IPS-NIHi11 (cell line): ENCODE measurements at places on chromosomes 7 and 10.

DNA sequence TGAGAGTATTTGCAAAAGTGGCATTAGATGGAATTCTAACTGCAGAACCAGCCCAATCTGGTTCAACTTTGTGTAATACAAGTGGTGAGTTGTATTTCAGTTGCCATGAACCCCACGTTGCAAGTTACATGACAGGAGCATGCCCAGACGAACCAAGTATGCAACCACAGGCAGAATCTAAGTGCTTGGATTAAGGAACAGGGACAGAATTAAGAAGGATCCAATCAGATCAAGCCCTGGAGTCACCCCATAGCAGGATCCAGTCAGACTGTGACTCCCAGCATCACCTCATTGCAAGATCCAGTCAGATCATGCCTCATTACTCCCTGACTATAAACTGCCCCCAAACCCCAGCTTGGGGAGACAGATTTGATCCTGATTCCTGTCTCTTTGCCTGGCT, 388.7 kb upstream of the NRP1 start:
- no peak for DNase-seq

- DNase-seq, result no peak
Measured at GRCh38 chr10:78581133-78581694, 487.6 kb upstream of the ZMIZ1 start.

GRCh38 chr10:131009791-131010190, 301.7 kb downstream of the TCERG1L start:
- no peak for DNase-seq

- DNase-seq, result no peak
Measured at GRCh38 chr10:48518986-48519385, 85.9 kb downstream of the ARHGAP22 start.

DNA sequence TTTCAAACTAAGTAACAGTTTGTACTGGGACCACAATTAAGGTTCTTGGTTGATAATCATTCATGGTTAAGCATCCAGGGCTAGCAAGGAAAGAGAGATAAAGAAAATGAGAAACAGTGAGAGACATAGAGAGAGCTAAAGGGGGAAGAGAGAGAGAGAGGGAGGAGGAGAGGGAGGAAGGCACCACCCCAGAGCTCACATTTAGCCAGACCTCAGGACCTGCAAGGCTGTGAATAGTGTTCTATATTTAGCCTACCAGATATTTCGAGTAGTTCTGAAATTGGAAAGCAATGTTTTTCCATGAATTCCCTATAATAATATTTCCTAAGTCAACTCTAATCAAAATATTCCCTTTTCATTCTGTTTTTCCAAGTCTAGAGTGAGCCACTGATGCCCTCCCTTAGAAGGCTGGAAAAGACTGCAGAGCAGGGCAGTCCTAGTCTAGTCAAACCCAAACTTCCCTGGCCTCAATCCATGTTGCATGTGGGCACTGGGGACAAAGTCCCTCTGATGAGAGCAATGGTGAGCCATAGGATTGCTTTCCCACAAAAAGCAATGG, 119.4 kb upstream of the INHBA start:
- no peak for DNase-seq

GRCh38 chr7:142984297-142984696, 22.1 kb upstream of the KEL start:
- DNase-seq, result no peak

DNA sequence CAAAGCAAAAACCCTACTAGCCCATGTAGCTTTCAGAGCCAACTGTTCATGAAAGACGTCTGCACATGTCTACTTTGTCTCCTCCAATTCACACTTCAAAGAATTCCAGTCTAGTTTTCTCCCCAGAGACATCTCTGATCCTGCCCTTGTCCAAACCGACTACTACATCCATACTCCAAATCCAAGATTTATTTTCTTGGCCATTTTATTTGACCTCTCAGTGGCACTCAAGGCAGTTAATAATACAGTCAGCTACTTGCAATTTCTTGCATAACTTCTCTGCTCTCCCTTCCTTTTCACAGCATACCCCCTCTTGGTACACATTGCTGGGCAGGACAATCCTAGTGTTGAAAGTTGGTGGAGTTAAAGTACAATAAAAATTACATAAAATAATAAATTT, 170.9 kb upstream of the INHBA start:
- no peak for DNase-seq

DNA sequence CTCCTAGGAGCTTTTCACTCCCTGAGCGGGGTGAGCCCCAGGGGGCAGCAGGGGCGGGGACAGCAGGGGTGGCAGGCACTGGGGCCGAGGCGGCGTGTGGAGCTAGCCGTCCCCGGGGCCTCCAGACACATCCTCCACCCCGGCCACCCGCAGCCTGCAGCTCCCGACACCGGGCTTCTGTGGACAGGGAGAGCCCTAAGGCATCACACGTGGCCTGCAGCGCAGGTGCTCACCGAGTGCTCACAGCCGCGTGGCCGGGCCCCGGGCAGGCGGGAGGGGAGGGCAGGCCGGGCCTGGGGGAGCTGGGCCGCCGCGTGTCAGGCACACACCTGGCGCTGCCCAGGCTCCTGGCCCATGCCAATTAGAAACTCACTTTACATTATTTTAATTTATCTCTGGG, 51.4 kb downstream of the MICALL2 start:
- no peak for DNase-seq

DNA sequence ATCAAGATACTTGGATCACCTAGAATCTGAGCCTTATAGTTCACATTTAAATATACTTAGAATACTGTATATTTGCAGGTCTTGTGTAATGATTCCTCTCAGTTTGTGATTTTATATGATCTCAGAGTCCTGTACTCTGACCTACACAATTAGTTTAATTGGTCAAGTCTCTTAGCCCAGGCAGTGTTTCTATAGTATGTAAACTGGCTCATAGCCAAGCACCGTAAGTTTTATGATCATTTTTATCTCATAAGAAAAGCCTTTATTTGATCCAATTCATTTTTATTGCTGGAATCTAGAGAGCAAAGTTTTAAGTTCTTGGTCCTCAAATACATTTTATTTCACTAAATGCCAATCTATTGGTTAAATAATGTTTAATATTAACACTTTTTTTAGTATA, 242.2 kb downstream of the MALRD1 start:
- no peak for DNase-seq

- no peak for DNase-seq
Measured at GRCh38 chr10:24847112-24848070, 105.0 kb downstream of the PRTFDC1 start.

GRCh38 chr10:113882240-113882639, 27.8 kb downstream of the NHLRC2 start:
- DNase-seq, result no peak

DNA sequence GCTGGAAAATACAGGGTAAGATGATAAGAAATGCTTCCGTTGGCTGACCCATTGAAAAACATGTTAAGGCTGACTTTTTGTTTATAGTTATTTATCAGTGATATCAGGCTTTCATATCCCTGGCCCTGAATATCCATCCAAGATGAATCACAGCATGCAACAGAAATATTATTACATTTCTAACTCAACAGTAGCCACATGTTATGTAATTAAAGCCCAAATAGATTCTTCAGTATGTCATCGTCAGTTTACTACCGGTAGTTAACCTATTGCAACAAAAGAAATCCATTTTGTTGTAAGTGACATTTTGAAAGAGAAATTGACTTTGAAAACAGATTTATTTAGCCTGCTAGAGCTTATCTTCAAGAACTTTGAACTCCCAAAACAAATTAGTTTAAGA, 354.1 kb upstream of the CELF2 start:
- DNase-seq, result no peak

GRCh38 chr7:36764929-36765328, 40.6 kb upstream of the AOAH start:
- DNase-seq, result no peak

DNA sequence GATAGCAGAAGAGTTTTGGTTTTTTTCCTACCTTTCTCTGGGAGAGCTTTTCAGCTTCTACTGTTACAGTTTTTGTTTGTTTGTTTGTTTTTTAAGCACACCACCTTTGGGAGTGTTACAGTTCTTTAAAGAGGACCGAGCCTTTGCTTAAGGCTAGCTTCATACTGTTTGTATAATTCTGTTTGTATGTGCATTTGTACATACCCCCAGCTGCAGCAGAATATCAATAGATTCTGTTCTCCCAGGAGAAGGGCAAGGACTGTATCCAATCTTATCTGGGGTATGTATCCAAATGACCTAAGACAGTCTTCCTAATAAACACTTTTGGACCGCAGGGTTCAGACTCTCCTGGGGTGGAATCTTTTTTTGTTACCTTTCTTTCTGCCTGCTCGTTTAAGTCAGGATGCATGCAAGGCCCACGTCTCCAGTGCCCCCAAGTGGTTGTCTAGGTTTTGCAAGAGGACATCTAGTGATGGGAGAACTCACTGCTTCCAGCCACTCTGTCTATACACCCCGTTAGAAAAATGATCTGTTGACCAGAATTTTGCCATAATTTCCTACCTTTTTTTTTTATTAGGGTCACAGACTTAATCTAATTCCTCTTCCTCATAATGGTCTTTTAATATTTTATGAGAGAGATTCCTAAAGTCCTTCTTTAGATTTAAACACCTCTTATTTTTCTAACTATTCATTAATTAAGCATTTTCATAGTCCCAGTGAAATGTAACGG, 23.9 kb downstream of the NRF1 start:
- peak; percentile 80 for DNase-seq

- no peak for DNase-seq
Measured at GRCh38 chr7:749140-749551, 22.1 kb upstream of the PRKAR1B start.

- peak; percentile 15 for DNase-seq
Measured at GRCh38 chr7:95470452-95470851, 15.3 kb upstream of the ASB4 start.

- DNase-seq, result no peak
Measured at GRCh38 chr7:18558910-18559309, 63.4 kb downstream of the HDAC9 start.

DNA sequence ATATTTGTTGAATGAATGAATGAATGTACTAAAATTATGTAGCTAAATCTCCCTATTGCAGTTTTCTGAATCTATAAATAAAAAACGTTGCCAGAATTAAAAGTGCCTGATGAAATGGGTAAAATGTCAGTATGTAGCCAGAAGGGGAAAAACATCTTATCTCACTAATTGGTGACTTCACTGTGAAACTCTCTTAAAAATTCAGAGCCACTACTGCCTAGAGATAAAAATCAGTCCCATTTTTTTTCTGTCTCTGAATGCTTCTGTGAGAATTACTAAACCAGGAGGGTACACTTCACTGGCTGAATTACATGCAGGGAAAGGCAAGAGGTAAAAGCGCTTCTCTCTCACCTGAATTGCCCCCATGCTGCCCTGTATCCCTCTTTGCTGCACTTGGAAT, 69.6 kb upstream of the HPS1 start:
- DNase-seq, result no peak

GRCh38 chr7:92569137-92569536, 21.1 kb downstream of the FAM133B start:
- DNase-seq, result no peak

DNA sequence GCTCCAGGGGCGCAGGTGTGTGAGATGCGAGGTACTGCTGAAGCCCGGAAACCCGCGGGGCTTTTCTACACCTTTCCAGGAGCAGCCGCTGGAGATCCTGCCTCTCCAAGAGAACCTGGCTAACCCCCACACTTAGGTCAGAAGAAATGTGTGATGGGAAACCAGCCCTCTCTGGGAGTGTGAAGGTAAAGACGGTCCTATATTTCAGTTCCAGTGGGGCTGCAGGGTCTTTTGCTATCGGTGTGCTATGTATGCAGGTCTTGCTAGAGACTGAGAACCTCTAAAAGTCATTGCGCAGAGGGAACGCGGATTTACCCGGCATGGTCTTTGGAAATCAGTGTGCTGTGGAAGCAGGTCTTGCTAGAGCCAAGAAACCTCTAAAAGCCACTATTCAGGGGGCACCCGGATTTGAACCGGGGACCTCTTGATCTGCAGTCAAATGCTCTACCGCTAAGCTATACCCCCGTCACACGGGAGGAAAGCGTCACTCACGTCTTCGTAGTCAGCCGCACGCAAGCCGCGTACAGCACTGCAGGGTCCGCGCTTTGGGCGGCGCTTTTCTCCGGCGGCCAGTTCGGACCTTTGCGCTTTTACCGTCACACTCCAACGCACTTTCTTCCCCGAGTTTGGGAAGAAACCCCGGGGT, 46.0 kb downstream of the ZNF777 start:
- DNase-seq, result peak; percentile 71

- DNase-seq, result no peak
Measured at GRCh38 chr10:102652170-102652916, 8.1 kb downstream of the TRIM8 start.

DNA sequence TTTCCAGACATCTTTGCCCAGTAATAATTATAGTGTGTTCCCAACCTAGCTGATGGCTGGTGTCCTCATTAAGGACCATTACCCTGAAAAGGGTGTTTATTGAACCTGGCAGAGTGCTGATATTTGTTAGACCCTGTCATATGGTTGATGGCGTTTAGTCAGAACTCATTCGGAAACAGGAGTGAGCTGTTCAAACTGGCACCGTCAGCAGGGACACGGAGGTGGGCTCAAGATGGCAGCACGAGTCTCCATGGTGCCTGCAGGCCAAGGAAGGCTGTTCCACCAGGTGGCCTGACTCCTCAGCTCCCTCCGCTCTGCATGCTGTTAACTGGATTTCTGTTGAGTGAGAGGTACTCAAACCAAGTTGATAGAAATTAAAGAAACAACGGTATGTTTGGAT, 589.1 kb upstream of the MGMT start:
- DNase-seq, result no peak

DNA sequence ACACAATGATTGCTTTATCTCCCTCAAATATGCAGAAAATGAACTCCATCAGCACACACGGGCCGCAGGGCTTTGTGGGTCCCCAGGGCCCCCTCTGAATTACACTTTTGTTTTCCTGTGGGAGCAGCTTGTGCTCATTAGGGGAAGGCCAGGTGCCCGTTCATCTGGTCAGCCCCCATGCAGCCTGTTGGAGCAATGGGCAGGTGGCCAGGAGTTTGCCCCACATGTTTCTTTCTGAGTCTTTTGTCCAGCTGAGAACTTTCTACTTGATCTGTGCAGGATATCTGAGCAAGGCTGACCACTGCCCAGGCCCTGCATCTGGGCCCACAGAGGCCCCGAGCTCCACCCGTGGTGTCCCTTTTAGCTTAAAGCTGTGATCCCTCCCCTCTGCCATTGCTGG, 105.3 kb upstream of the FAM20C start:
- DNase-seq, result no peak

- DNase-seq, result no peak
Measured at GRCh38 chr7:137073571-137074325, 205.3 kb downstream of the CHRM2 start.

DNA sequence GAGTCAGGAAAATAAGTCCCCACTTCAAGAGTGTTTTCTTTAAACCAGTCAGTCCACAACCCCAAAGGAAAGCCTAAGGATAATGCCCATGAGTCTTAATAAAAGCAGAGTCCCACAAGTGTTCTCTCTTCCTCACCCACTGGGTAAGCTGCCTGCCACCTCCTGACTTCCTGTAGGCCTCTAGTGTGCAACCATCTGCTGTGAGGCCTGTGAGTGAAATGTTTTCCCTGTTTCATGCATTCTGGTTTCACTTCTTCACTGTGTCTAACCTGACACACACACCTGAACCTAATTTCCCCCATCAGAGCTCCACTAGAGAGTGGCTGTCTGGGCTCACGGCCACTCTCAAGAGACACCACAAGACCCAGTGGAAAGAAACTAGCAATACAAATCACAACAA, 38.9 kb upstream of the GDF10 start:
- no peak for DNase-seq
